ENCODE measurements at places on chromosomes 16 and 17. TPM values are rescaled to one million over a fixed set of nuclear protein-coding genes. Genes with fewer than 3 reads are reported as not detected.

Gene DPEP1
- total RNA-seq = not detected

- DNase-seq = no peak
These were observed 7.0 kb downstream of the SAMD14 start for GRCh38 chr17:50122945-50123344.

DNA sequence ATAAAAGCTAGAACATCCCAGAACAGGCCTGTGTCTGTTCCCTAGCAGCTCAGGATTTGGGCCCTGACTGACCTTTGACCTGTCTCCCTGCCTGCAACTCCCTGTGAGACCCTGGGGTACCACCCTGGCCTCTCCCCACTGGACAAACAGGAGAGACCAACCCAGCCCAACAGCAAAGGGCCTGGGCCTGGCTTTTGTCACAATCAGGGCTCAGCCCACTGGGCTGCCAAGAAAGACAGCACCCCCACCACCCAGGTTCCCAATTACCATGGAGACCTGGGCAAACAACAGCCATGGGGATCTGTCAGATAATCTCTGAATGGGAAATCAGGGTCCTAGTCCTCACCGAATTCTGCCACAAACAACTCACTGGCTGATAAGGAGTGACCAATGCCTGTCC is 11.1 kb downstream of the PLLP start:
- peak; percentile 53 for DNase-seq

DNA sequence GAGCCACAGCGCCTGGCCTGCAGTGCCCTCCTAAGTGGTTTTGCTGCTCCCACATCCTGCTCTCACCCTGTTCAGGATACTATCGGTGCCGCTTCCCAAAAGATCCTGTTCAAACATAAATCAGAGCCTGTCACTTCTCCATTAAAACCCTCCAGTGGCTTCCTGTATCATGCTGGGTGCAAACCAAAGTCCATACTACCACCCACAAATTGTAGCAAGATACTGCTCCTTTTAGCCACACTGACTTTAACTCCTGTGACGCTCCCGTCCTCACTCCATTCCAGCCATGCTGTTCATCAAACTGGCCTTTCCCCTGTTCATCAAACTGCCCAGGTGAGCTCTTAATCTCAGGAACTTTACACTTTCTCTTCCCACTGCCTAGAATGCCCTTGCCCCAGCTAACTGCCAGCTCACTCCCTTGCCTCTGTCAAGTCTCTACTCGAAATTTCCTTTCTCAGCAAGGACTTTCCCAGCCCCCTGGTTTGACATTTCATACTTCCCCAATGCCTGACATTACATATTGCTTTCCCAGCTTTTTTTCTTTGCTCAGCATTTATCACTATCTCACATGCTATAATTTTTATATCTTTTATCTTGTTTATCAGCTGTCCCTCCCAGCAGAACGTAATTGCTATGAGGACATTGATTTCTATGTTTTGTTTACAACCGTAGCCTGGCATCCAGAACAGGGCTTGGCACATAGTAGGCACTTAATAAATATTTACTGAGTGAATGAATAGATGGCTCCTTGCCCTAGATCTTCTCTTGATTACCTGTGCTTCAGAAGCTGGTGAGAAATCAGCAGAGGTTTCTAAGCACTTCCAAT is 44.3 kb upstream of the SMURF2 start:
- no peak for DNase-seq

Gene TMEM208
- 31.4 TPM for total RNA-seq

Gene XAF1
- total RNA-seq = 9.7 TPM

DNA sequence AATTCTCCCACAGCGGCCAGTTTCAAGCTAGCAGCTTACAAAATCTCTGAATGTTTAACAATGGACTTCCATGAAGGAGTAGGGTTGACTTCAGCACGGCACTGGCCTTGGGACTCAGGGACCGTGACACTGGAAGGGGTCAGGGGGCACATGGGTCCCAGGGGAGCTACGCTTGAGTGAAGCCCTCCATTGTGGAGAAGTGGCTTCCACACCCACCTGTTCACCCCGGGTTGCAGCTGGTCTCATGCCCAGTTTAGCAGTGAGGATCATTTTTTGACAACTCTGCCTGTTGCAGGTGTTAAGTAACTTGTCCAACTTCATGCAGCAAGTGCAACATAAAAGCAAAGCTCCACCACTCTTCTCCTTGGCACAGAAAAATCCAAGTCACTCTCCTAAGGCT is 510.2 kb downstream of the CDH13 start:
- no peak for DNase-seq

Gene CASKIN1
- total RNA-seq = 0.27 TPM

- DNase-seq = no peak
These were observed 25.1 kb downstream of the SOX9 start for GRCh38 chr17:72145962-72146361.

- DNase-seq = no peak
These were observed 44.9 kb downstream of the CNGB1 start for GRCh38 chr16:57926041-57926440.

- peak; percentile 43 for DNase-seq
These were observed 9.9 kb upstream of the ADGRG1 start for GRCh38 chr16:57618296-57619132.

Gene GPR142
- not detected for total RNA-seq

DNA sequence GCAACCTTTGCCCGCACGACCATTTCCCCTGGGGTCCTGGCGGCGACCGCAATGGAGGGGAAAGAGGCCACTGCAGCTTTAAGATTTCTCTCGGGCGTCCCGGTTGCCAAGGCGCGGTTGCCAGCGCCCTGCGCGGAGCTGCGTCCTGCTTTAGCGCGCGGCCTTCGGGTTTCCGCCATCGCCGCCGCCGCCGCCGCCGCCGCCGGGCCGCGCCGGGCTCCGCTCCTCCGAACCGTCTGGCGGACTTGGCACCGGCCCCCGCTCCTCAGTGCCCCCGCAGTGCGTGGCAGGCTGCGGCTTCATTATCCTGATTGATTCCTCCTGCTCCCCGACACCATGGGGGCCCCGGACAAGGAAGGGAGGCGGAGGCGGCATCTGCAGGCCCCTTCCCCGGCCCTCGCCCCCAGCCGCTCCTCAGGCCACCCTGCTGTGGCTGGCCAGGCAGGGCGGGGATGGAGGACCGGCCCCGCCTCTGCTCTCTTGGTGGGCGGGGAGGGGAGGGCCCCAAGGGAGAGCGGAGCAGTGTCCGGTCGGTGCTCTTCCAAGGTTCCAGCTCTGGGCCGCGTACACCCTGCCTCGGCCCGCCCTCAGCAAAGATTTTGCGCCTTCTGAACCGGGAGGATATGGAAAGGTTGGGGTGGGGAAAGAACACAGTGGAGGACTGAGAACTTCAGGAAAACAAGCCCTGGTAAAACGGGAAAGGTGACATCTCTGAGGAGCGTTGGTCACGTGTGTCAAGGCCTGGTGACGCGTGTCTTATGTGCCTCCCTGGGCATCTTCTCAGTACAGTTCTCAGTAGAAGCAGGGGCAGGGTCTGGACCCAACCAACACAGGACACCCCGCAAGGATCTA is 34.0 kb downstream of the NEUROD2 start:
- DNase-seq = peak; percentile 87

Gene DVL2
- 36.4 TPM for total RNA-seq

DNA sequence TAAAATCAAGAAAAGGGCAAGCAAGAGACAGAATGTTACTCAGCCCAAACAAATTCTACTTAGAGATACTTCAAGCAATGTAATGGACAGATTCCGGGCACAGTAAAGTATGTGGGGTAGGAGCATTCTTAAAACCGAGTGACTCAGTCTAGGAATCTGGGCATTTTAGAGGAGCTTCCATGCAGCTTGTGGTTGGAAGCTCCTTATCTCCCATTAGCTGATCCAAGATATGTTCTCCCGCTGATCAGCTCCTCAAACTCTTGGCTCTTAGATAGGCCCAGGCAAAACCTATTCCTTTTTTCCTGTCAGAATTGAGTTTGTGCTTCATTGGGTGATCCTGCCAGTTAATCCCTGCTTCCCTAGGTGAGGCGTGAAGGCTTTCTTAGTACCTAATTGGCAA is 303.3 kb downstream of the CEP112 start:
- no peak for DNase-seq

DNA sequence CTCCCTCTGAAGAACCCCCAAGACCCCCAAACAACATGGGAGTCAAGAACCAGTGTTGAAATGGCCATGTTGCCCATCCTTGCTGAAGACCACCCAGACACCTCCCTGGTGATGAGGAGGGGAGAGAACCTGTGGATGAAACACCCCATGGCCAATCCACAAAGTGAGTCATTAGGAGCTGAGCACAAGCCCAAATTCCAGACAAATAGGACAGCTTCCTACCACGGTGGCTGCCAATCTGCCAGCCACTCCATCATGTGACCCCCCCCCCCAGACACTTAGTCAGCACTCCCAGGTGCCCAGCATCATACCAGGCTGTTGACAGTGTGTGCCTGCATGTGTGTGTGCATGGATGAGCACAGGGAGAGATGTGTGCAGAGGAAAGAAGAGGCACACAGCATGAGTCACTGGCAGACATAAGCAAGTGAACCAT is 26.4 kb upstream of the RPL38 start:
- no peak for DNase-seq

DNA sequence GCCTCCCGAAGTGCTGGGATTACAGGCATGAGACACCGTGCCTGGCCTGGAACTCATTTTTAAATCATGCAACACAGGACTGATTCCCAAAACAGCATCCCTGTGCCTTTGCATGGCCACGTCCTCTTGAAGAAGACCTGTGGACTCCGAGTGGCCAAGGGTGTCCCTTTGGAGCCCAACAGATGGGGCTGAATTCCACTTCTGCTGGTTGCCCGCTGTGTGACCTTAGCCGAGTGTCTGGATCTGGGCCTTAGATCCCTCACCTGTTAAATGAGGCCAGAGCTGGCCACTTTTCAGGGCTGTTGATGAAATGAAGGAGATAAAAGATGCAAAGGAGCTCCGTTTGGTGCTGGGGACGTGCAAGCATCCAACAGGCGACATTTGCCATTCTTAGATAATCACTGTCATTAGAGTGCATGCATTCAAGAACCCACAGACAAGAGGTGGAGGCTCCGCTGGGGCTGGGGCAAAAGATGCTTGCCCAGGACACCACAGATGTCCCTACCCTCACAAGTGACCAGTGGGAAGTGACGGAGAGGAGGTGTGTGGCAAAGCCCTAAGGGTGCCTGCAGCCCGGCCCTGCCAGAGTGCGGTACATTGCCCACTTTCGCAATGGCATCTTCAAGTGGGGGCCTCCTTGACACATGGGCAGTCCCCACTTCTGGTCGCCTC is 354.1 kb upstream of the TNRC6C start:
- DNase-seq = peak; percentile 53

GRCh38 chr16:11620243-11621003 is 33.7 kb upstream of the LITAF start:
- no peak for DNase-seq

DNA sequence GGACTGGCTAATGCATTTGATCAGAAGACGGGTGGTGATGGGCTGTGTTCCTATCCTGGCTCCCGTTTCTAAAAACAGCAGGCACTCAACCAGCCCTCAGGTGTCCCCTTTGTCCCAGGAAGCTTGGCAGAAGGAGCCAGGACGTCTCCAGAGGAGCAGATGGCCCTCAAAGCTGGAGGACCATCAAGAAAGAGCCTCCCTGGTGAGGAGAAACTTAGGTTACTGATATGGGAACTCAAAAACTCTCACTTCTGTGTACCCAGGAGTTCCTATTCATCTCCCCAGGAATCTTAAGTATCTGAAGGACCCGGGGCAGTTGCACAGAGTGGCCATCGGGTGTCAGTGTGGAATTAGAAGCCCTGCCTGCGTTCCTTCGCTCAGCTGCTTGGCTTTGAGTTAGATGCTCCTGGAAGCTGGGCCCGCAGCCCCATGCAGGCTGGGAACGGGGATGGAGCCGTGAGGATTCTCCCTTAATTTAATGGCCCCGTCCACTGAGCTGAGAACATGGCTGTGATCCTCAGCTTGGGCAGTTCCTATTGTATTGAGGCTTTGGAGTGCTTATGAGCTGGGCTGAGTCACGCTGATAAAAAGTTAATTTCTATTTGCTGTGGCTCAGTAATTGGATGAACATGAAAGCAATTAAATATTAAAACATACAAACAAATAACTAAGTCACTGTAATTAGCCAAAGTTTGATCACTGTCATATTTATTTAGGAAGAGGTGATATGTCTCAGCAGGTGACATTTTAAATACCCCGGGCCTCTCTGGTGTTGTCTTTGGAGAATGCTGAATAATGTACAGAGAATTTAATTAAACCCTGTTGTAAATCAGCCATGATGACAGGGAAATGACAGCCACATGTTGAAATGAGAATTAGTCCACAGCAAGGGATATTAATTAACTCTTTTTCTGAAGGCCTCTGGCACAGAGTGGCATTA is 402.1 kb downstream of the SEC14L1 start:
- peak; percentile 93 for DNase-seq

Gene NEUROD2
- total RNA-seq = not detected

- DNase-seq = no peak
These were observed 3.9 kb upstream of the SMPD3 start for GRCh38 chr16:68452176-68452575.

DNA sequence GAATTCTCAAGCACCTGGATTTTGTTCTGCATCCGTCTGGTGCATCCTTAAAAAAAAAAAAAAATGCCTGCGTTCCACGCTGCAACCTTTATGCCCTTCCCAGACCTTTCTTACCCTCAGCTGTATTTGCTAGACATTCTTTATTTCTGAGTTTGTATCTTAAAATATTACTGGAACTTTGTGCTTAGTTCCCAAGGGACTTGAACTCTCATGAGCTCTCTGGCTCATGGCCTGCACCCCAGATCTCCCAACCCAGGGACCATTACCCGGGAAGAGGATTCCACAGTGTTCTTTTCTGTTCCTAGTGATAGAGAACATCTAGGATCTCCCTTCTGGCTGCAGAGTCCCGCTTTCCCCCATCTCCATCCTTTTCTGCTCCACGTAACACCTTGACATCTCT is 28.9 kb upstream of the CLEC18A start:
- no peak for DNase-seq

Gene MT1M
- 14.8 TPM for total RNA-seq

DNA sequence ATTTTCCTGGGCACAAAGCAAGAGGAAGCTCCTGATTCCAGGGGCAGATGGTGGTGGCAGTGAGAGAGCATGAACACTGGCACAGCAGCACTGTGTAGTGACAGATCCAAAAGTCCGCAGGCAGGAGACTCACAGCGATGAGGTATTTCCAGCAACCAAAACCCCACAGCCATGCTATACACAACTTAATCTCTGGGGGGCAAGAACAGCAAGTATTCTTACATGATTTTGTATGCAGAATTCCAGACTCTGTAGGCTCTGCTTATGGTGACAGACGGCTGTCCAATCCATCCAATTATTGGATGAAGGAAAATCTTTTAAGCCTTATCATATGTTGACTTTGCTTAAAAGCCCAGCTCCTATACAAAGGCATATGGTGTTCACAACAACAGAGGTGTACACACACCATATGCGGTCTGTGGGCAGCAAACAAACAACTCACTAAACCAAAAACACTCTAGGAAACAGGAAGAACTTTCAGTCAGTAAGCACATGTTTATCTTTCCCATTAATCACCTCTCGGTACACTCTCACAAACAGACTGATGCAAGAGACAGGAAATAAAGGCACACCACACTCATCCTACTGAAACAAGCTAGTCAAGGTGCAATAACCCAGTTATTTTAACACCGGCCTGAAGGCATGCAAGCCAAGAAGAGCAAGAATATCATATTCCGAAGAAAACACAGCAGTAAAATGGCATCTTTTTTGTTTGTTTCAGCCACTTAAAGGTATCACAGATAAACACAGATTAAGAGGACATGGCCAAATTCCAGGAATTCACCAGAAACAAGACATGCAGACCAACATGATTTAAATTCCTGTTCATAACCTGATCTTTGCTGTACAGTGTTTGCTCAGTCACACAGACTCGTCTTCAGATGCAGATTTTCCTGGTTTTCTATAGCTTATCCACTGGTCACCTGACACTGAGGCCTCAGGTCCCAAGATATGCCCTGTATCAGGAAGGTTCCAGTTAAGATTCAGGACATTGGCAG is 47.8 kb downstream of the ERN1 start:
- DNase-seq = no peak

GRCh38 chr17:42094375-42095069 is 3.8 kb downstream of the ZNF385C start:
- DNase-seq = no peak

Gene SLC22A31
- not detected for total RNA-seq

Measured in sigmoid colon (tissue), 7 donors.